ENCODE measurements at places on chromosomes 7 and 10.
A peak's percentile ranks its signal among the peaks of the same experiment; 100 is the strongest.

GRCh38 chr7:99112097-99112496, 31.8 kb downstream of the SMURF1 start:
- no peak overlapping the region for H3K4me3 ChIP-seq
- peak overlapping the region; percentile 73 for H3K27ac ChIP-seq
- H3K36me3 ChIP-seq = peaks cover 64% of the 10 kb centered on the region
- no peaks in the 10 kb centered on the region for H3K27me3 ChIP-seq

GRCh38 chr10:74586088-74586585, 240.3 kb upstream of the KAT6B start:
- H3K36me3 ChIP-seq = peaks cover 5% of the 10 kb centered on the region
- peak overlapping the region; percentile 60 for H3K4me3 ChIP-seq
- peak overlapping the region; percentile 97 for H3K27ac ChIP-seq

- DNase-seq = no peak
- no peaks in the 10 kb centered on the region for H3K36me3 ChIP-seq
- H3K27ac ChIP-seq = no peak overlapping the region
- H3K4me3 ChIP-seq = no peak overlapping the region
These were observed 396.2 kb downstream of the REEP3 start for GRCh38 chr10:63917363-63917762.

- H3K27ac ChIP-seq = no peak overlapping the region
- DNase-seq = no peak
- H3K27me3 ChIP-seq = peaks cover 8% of the 10 kb centered on the region
- peaks cover 5% of the 10 kb centered on the region for H3K4me1 ChIP-seq
- H3K4me3 ChIP-seq = no peak overlapping the region
- H3K36me3 ChIP-seq = no peaks in the 10 kb centered on the region
These were observed 127.8 kb downstream of the RAPGEF5 start for GRCh38 chr7:22229148-22229547.

GRCh38 chr7:132654150-132654549, 77.9 kb upstream of the PLXNA4 start:
- H3K27me3 ChIP-seq = peaks cover 17% of the 10 kb centered on the region
- no peak for DNase-seq
- no peak overlapping the region for H3K27ac ChIP-seq

- no peak for DNase-seq
- no peaks in the 10 kb centered on the region for H3K36me3 ChIP-seq
These were observed 73.4 kb downstream of the SORCS1 start for GRCh38 chr10:107091126-107091525.

DNA sequence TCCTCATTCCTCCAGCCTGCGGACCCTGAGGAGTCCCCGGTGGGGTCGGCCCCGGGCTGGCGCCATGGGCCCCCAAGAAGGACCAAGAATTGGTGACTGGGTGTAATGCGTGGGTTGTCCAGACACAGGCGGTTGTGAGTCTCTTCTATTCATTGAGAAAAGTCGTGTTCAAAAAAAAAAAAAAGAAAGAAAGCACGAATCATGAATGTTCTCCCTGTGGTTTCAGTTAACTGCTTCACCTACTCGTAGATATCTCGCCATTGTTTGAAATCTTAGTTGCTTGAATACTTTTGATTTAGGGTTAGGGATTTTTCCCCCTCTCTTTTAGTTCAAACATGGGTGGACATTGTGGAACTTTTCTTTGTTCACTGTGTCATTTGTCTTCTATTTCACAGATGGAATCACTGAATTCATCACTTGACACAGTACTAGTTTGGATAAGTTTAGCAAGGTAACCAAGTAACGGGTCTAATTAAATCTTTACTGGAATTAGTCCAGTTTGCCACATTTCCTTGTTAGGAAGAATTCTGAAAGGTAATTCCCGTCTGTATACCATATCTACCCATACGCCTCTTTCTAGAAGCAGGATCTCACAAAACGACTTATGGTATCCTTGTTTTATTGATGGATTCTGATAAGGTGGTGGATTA, 775 bp downstream of the STARD3NL start:
- peak overlapping the region; percentile 99 for H3K4me3 ChIP-seq
- H3K4me1 ChIP-seq = peaks cover 38% of the 10 kb centered on the region
- peaks cover 6% of the 10 kb centered on the region for H3K27me3 ChIP-seq
- DNase-seq = no peak
- H3K27ac ChIP-seq = peak overlapping the region; percentile 94

DNA sequence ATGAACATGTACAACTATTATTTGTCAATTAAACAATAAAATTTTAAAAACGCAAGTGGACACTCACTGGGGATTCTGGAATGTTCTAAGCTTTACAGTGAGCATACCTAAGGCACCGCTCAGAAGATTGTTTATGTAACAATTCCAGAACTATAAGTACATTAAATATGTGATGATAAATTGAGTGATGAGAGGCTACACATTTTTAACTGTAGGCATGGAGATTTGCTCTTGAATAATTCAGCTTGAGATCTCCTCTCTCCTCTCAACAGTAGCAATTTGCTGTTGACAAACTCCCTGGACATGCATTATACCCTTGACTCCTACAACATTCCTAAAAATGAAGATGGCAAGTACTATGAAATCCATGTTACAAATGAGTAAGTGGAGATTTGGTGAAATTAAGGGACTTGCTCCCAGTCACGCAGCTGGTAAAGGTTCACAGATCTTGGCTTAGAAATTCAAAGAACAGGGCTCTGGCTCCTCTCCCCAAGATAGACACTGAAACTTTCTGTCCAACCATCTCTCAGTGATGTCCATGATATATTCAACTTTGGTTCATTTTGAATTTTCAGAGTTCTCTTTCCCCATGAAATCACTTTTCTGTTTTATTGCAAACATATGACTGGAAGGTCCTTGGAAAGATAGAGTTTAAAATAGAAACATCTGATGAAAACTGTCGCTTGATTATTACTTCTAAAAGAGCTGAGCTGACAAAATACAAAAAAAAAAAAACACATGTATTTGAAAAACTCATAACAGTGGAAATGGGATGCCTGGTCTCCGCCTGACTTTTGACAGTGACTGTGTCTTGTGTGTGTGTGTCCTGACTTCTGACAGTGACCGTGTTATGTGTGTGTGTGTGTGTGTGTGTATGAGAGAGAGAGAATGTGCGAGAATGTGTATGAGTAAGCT, 488.3 kb downstream of the TNS3 start:
- H3K27ac ChIP-seq = no peak overlapping the region
- no peak overlapping the region for H3K4me3 ChIP-seq
- DNase-seq = no peak

- no peak for DNase-seq
- H3K27me3 ChIP-seq = peaks cover 3% of the 10 kb centered on the region
- peaks cover 16% of the 10 kb centered on the region for H3K4me1 ChIP-seq
- H3K36me3 ChIP-seq = peaks cover 4% of the 10 kb centered on the region
These were observed 16.4 kb downstream of the RABGEF1 start for GRCh38 chr7:66756889-66757288.

Measured in nephron progenitor cell (in vitro differentiated cells).